Ovary (tissue), 10 donors: ENCODE measurements at places on chromosomes 4 and X.

DNA sequence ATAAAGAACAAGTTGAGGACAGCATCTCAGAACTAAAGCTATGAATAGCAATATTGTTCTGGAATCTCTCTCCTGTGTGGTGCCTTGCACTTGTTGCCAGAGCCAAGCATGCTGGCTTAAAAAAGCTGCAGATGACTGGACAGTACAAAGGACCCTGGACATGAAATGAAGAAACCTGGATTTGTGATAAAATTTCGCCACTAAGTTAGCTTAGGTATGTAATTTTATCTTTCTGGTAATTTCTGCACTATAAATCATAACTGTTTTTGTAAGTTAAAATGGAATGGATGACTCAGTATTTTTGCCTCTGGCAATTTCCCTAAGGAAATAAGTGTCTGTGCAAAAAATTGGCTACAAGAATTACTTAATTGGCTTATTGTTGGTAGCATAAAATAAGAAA lies 317.2 kb downstream of the CAMK2D start:
- H3K27ac ChIP-seq, result no peak overlapping the region
- peaks cover 13% of the 10 kb centered on the region for H3K4me1 ChIP-seq
- no peak overlapping the region for H3K4me3 ChIP-seq
- no peak for DNase-seq
- H3K36me3 ChIP-seq, result no peaks in the 10 kb centered on the region

- H3K4me1 ChIP-seq, result no peaks in the 10 kb centered on the region
- no peak overlapping the region for H3K4me3 ChIP-seq
- H3K27ac ChIP-seq, result no peak overlapping the region
- no peaks in the 10 kb centered on the region for H3K27me3 ChIP-seq
Observed at GRCh38 chr4:80611678-80611979, 276.1 kb downstream of the CFAP299 start.

DNA sequence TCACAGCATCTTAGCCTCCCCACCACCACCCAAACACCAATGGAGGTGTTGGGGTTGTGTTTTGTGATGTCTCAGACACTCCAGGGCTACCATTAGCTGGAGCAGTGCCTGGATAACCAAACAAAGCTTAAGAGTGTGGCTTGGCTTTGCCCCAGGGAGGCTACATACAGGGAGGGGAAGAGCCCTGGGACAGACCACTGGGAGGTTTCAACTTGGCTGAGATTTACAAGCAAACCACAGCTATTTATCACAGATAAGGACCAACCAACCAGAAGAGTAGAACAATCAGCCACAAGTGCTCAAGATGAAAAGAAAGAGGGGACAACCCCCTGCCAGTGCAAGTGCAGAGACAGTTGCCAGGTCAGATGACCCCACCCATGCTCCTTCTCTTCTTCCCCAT lies 24.1 kb downstream of the SOX3 start:
- no peaks in the 10 kb centered on the region for H3K4me1 ChIP-seq
- H3K27me3 ChIP-seq, result no peaks in the 10 kb centered on the region
- no peak overlapping the region for H3K4me3 ChIP-seq
- no peak for DNase-seq

DNA sequence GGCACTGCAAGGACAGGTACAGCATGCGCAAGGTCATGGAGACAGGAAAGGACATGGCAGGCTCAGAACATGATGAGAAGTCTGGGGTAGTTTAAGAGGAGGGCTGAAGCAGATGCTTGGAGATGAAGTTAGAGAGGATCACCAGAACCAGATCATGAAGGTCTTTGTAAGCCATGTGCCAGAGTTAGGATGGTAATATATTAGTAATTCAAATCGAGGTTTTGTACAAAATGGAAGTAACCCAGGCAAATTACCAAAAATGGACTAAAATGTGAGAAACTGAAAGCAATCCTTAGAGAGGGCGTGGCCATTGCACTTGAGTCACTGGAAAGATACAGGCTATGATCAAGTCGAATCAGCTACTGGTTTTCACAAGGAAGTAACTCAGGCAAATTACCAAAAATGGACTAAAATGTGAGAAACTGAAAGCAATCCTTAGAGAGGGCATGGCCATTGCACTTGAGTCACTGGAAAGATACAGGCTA lies 13.5 kb downstream of the RXFP1 start:
- H3K27me3 ChIP-seq, result no peaks in the 10 kb centered on the region
- DNase-seq, result no peak
- H3K4me3 ChIP-seq, result no peak overlapping the region
- H3K27ac ChIP-seq, result no peak overlapping the region
- no peaks in the 10 kb centered on the region for H3K4me1 ChIP-seq

DNA sequence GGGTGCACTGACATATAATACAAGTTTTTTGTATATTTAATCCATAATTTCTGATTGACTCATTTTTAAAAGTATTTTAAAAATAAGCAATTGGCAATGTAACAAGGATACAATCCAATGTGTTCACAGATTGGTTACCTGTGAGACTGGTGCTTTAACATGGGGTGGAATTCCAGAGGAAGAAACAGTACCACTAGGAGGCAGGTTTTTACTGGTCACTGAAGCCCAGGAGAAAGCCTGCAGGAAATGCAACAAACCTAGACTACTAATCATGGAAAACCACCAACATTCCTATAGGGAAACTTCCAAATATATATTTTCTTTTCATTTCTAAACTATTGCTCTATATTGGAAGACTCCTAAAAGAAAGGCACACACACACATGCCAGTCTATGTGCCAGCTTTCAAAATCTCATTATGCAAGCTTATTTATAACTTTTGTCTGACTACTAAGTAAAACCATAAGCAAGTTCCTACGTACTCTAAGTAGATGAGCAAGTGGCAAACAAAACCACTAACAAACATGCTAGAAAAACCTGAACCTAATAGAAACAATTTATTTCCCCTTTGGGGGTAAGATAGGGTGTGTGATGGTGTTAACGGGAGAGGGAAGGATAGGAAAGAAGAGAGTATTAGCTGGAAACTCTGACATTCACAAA lies 19.2 kb downstream of the G3BP2 start:
- no peaks in the 10 kb centered on the region for H3K36me3 ChIP-seq
- no peak overlapping the region for H3K4me3 ChIP-seq
- H3K4me1 ChIP-seq, result no peaks in the 10 kb centered on the region
- no peak overlapping the region for H3K27ac ChIP-seq
- H3K27me3 ChIP-seq, result no peaks in the 10 kb centered on the region

DNA sequence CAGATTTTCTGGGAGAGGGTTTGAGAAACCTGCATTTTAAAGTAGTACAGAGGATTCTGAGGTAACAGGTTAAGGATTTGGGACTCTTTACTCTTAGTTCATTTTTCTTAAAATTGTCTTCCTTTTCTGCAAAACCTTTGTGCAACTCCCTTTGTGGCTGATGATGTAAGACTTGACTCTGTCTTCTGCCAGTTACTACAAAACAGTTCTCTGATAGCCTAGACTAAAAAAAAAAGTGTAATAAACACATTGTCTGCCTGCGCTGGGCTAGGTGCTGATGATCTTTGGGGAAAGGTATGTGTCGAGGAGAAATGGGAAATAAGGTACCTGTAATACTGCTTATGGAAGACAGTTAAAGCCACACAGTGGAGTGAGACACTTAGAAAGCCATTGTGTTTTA lies 28.7 kb downstream of the IL13RA1 start:
- no peaks in the 10 kb centered on the region for H3K4me1 ChIP-seq
- no peak overlapping the region for H3K4me3 ChIP-seq
- DNase-seq, result no peak
- no peaks in the 10 kb centered on the region for H3K36me3 ChIP-seq
- H3K27me3 ChIP-seq, result no peaks in the 10 kb centered on the region
- H3K27ac ChIP-seq, result no peak overlapping the region
